ENCODE measurements at places on chromosomes 1 and 21.

- no peak for DNase-seq
These were observed 35.2 kb downstream of the TGFB2 start for GRCh38 chr1:218380125-218380977.

GRCh38 chr1:200033511-200034261 is 6.2 kb downstream of the NR5A2 start:
- DNase-seq = no peak

DNA sequence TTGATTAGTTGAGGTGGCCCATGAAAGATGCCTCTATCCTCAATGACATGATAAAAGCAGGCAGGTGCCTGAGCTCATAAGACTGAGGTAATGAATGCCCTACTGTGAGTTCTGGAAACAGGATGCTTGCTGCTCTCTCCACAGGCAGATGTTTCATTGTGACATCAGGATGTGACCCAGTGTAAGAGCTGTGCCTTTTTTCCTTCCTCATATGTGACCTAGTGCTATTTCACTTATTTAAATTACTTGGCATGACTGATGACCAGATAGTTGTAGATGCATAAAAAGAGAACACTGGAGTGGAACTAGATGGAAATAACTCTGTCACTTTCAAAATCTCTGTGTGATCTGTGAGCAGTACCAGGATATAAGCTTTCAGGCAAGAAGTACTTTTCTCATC is 31.9 kb downstream of the KIF14 start:
- DNase-seq = no peak

DNA sequence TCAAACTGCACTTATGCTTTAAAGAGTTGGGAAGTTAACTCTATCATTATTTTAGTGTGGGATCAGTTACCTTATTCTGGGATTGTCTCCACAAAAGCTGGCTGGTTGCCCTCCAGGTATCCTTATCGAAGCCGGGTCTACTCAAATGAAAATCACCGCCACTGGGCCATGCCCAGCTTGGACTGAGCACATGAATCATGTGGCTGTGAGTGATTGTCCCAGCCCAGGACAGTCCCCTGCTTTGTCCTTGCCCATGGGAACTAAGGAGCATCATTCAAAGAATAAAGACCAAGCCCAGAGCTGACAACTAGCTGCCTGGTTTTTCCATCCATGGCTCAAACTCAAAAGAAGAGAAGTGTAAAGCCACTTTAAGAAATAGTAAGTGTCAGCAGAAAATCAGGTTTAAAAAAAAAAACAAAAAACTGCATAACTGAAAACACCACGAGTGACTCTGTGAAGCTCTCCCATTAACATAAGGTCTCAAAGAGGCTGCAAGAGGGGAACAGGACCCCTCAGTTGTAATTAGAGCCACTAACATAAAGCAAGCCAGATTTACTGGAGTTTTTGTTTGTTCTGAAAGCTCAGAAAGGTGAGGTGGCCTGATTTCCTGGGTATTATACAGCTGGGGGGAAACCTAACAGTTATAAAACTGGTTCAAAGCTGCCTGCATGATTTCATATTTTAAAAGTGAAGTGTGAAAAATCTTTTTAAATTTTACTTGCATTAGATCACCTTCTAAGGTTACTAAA is 91.5 kb downstream of the KIF14 start:
- no peak for DNase-seq

- DNase-seq = no peak
These were observed 122.7 kb downstream of the VAV3 start for GRCh38 chr1:107842241-107842640.

DNA sequence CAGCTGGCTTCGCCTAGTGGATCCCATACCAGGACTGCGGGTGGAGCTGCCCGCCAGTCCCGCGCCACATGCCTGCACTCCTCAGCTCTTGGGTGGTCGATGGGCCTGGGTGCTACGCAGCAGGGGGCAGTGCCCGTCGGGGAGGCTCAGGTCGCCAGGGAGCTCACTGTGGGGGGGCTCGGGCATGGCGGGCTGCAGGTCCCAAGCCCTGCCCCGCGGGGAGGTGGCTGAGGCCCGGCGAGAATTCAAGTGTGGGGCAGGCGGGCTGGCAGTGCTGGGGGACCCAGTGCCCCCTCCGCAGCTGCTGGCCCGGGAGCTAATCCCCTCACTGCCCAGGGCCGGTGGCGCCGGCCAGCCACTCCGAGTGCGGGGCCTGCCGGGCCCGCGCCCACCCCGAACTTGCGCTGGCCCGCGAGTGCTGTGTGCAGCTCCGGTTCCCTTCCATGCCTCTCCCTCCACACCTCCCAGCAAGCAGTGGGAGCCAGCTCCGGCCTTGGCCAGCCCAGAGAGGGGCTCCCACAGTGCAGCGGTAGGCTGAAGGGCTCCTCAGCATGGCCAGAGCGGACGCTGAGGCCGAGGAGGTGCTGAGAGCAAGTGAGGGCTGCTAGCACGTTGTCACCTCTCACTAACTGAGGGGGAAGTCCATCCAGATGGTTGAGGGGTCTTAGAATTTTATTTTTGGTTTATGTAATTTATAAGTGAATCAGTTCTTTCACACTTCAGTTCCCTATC is 85.2 kb upstream of the HMCN1 start:
- no peak for DNase-seq

DNA sequence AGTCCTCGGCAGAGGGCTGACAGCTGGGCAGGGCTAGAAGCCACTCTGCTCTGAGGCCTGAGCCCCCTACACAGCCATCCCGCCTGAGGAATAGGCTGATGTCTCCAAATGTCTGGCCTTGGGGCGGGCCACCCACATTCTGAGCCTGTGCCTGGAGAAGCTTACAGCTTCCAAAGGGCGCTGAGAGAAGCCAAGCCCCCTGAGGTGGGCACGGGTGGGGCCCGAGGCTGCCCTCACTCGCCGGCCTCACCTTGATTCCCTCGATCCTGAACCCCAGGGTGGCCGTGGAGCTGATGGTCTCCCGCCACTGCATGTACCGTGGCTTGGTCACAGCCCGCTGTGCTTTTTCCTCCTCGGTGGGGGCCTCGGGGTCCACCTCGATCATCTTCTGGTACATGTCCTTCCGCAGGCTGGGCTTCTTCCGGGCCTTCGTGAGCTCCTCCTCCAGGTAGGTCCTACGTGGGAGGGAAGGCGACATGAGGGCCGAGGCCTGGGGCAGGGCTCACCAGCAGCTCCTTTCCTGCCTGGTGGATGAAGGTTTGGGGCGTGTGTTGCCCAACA is 93.2 kb downstream of the STUM start:
- no peak for DNase-seq

DNA sequence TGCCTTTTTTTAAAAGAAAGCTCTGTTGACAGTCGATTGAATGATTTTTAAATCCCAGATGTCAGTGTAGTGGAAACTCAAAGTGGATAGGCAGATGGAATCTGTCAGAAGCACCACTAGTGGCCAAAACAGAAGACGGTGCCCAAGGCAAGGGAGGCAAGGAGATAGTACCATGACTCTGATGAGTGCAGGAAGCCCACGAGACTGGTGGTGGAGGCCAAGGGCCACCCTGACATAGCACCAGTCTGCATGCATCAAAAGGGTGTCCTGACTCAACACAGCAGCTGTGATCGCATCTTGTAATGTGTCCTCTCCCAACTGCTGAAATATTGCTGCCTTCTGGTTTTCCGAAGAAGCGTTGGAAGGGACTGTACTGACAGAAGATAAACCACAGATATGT is 124.1 kb upstream of the PAPPA2 start:
- no peak for DNase-seq

DNA sequence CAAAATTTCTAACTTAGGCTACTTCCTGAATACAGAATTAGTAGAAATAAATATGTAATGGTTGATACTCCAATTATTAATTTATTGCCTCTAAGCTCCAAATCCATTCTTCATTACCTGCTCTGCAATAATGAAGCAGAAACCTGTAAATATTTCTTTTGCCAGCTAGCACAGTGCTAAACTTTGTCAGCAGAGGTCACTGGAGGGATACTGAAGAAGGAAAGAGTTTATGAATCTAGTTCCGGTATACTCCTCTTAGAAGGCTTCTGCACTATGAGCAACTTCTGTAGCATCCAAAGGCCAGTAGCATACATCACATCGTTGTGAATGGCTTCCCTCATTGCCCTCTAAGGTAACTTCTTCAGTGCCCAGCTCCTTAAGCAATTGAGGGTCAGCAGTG is 81.0 kb upstream of the LHX8 start:
- DNase-seq = no peak

DNA sequence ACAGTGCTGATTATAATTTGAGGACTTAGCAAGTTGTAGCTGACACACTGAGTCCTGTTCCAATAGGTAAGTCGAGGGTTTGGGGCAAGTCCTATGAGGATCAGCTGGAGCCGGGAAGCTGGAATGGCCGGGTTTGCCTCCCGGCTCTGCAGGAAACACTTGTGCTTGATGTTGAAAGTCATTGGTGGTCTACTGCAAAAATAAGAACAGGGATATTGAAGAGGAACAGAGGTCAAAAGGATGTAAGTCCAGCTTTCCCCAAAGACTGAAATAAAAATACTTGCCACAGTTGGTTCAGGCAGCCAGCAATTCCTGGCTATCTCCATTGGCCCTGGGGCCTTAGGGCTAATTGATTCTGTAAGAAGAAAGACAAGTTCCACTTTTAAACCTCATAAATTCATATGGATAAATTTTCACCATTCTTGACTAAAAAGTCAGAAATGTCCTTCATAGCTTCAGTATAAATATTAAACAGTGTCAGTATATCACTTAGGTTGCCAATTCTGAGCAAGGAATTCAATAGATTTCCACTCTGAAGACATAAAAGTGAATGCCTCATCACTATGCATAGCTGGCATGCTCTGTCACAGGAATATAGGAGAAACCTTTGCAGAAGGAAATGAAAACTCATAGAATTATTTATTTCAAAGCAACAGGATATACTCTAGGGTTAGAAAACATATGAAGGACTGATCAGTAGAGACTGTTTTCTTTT is 165.2 kb downstream of the AK5 start:
- DNase-seq = no peak

- DNase-seq = no peak
These were observed 4.1 kb downstream of the FLVCR1 start for GRCh38 chr1:212862111-212862690.

GRCh38 chr21:38777015-38777414 is 28.7 kb upstream of the ETS2 start:
- no peak for DNase-seq

DNA sequence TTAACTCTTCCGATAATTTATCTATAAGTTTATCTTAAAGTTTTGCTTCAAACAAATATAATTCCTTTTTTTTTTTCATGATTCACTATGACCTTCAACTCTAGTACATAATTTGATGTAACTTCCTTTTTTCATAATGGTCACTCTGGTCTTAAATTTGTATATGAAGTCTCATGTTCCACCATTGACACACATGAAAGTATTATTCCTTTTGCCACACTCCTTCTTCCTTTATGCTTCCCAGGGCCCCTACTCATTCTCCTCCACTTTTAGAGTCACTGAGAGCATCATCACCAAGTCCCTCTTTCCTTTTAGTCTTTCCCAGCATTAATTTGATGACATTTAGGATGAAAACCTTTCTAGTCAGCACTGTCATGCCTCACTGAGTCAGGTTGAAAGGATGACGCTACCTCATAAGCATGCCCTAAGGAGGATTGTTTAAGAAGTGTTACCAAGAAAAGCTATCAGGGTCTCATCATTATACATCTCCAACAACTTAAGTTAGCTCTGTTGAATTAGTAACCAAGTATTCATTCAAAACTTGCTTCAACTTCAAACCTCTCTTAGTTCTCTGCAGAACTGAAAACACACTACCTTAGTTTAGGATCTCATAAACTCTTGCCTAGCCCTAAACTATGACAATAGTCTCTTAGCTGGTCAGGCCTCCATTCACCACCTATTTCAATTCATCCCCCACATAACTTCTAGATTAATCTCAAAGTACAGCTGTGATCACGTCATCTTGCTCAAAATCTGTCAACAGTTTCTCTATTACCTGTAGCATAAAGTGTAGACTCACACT is 14.5 kb downstream of the AUNIP start:
- DNase-seq = no peak

DNA sequence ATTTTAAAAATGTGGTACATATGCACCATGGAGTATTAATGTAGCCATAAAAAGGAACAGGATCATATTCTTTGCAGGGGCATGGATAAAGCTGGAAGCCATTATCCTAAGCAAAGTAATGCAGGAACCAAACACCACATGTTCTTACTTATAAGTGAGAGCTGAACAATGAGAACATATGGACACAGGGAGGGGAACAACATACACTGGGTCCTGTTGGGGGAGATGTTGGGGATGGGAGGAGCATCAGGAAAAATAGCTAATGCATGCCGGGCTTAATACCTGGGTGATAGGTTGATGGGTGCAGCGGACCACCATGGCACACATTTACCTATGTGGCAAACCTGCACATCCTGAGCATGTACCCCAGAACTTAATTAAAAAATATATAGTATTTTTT is 352.5 kb upstream of the KAZN start:
- no peak for DNase-seq

- no peak for DNase-seq
These were observed 27.5 kb upstream of the TMEM52 start for GRCh38 chr1:1946540-1946939.

DNA sequence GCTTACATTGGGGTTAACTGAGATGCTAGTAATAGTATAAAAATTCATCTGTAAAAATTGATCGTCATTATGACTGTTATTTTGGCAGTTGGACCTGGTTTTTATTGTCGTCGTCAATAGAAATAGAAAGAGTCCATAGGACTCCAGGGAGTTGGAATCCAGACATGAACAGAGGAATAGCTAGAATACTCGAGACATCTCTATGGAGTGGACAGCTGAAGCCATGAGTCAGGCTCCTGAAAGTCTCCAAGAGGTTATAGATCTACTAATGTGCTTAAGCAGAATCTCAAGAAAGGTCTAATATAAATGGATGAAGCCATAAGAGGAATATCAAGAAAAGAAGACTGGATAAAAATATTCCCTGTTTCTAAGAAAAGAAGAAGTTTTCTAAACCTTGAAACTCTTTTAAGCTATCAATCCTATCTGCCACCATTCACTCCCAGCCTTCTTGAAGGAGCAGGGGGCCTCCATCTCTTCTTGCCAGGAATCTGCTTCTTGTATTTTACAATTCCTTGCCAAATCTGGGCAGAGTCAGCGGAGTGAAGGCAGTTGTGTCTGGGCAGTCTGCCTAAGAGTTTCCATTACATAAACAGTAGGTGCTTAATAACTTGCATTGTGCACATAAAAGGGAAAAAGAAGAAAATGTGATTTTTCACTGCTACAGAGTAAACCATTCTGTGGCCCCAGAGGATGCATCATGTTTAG is 163.3 kb downstream of the ST6GALNAC5 start:
- DNase-seq = no peak

GRCh38 chr1:247415423-247416361 is at the start of gene NLRP3:
Gene NLRP3 (plus strand): TSS chr1:247416173. CDS start chr1:247418801, 2,628 bp downstream.
- no peak for DNase-seq

Data from stimulated activated CD4-positive, alpha-beta T cell treated with anti-CD3 and anti-CD28 coated beads, Interleukin-15, amount 100 ng/mL, for 1 hour (primary cell).